ENCODE measurements at places on chromosomes 11 and 22.

- peak; percentile 3 for DNase-seq
Measured at GRCh38 chr11:99773646-99774045, 752.9 kb downstream of the CNTN5 start.

DNA sequence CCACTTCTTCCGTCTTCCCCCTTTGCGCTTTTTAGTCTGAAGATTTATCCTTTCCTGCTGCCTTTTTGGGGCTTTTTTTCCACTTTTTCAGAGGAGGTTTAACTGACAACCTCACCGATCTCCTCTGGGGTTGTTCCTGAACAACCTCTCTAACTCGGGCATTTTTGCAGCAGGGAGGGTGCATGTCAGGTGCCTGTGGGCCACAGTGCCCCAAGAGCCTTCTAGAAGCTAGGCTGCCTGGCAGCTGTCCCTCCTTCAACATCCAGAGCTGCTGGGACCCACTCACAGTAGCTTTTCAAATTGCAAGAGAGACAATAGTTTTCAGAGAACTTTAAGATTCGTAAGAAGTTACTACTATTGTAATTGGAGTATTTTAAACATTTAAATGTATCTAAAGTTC is 1112.4 kb upstream of the CNTN5 start:
- DNase-seq = no peak

DNA sequence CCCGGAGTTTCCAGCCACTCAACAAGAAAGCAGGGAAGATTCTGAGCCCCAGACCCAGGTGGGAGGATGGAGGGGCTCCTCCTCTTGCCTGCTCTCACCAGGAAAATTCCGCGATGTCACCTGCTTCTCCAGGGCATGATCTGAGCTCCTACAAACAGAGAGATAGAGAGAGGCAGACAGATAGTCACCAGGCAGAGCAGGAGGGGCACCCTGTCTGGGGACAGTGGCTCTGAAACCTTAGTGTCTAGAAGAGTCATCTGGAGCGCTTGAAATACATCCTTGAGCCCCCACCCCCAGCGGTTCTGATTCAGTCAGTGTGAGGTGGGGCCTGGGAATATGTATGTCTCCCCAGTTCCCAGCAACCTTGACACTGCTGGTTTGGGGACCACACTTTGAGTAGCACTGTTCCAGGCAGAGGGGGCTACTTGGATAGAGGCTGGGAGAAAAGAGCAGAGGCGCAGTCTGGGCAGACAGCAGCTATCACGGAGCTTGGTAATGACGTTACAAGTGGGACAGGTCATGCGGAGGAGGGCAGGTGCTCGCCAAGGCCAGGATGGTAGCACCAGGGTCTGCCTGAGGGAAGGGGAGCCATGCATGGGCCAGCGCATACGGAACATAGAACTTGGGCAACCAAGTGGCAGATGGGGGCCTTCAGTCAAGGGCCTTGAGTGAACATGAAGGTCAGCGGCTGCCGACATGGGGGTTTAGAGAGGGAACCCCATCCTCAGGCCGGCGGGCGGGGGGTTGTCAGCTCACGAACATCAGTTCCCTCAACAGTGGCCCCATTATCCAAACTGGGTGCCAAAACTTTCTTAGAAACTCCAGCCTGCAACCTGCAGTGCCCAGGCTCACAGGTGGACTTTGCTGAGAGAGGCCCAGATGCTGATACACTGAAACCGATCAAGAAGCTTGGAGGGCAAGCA is 60.9 kb upstream of the MYEOV start:
- DNase-seq = no peak

GRCh38 chr11:76164861-76165751 is 41.2 kb downstream of the WNT11 start:
- no peak for DNase-seq

DNA sequence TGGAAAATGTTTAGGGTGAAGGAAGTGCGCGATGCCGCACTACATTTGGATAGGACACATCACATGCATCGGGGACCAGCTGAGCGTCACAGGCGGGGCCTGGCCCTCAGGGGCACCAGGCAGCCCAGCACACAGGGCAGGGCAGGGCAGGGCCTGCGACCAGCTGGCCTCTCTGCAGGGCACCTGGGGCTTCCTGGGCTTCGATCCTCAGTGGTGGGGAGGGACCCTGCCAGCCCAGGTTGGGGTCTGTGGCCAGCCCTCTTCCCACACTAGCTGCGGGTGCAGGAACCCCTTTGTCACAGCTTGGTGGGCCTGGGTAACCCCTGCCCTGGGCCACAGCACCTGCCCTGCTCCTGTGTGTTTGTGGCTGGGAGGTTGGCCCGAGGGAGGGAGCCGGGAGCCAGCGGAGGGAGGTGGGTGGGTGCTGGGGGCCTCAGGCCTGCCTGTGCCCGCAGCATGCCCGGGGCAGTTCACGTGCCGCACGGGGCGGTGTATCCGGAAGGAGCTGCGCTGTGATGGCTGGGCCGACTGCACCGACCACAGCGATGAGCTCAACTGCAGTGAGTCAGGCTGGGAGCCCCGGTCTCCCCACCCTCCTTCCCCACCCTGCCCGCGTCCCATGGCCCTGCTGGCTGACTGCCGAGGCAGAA is 37.9 kb downstream of the ST14 start:
- DNase-seq = no peak

GRCh38 chr11:58927393-58928106 is 11.7 kb upstream of the GLYATL1 start:
- DNase-seq = peak; percentile 19

DNA sequence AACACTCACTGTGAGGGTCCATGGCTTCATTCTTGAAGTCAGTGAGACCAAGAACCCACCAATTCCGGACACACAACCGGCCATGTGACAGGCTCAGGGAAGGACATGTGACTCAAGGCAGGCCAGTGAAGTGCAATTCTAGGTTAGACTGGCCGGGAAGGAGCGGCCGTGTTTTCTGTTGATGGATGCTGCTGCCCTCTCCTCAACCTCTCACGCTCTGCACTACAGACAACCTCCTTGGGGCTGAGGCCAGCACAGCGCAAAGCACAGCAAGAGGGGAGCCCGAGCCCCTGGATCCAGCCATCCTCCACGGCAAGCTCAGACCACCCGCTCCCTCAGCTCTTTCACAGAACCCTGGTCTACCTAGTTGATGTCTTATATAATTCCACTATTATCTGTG is 2.8 kb downstream of the NUDT8 start:
- DNase-seq = no peak

GRCh38 chr11:21554284-21554683 is 638.6 kb upstream of the ANO5 start:
- peak; percentile 37 for DNase-seq

DNA sequence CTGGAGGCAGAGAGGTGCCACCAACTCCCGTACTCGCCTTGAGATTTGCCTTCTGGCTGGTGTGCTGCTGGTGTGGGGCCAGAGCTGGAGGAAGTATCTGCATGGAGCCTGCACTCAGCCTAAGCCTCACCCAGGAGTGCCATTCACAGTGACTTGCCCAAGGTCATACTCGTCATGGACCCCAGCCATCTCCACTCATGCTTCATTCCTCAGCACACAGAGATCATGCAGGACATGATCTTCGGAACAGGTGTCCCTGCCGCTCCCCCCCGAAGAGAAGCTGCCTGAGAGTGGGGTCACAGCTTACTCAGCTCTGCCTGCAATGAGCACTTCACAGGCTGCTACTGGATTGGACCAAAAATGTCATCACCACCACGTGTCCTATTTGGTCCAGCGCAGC is 49.0 kb downstream of the PC start:
- DNase-seq = no peak

DNA sequence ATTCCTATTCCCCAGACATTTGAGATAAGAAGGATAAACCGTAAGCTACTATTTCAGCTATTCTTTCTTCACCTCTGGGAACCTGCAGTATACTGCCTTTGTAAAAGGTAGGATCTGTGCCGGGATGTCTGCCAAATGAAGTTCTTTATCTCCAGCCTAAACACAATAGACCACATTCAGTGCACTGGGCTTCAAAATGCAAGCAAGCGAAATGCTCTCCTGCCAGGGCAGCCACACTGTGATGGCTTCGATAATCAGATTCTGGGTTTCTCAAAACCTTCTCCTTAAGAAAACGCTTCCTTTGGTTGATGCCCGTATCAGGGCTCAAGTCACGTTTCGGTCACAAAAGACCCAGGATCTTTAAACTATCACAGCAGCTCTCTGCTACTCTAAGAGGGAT is 299.5 kb upstream of the B3GAT1 start:
- DNase-seq = no peak

GRCh38 chr11:72239313-72239848 is 4.6 kb downstream of the PHOX2A start:
- DNase-seq = peak; percentile 53

DNA sequence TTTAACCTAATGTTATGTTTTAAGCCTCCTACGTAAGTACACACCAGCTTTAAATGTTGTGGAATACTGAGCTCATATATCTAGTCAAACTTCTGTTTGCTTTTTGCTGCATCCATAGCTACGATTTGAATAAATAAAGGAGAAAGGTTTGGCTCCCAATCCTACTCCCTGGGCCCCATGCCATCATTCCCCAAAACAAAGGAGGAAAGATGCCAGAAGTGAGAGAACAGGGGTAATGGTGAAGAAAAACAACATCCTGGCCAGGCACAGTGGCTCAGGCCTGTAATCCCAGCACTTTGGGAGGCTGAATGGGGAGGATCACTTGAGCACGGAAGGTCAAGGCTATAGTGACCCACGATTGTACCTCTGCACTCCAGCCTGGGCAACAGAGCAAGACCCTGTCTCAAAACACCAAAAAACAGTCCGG is 26.5 kb downstream of the SCGB1A1 start:
- peak; percentile 28 for DNase-seq

DNA sequence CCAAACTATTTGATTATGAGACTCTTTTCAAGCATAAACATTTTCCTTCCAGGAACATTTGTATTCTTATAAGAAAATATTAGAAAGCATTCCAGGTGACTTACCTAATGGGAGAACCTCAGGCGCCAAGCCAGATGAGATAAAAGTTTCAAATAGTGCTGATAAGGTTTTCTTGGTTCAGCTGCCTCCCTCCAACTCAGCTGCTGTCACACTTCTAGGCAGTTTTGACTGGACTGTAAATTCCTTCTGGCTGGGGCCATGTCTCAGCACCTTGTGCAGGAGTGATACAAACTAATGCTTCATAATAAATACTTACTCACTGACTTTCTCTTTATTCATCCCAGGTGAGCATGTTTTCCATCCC is 131.1 kb downstream of the MED15 start:
- DNase-seq = no peak

DNA sequence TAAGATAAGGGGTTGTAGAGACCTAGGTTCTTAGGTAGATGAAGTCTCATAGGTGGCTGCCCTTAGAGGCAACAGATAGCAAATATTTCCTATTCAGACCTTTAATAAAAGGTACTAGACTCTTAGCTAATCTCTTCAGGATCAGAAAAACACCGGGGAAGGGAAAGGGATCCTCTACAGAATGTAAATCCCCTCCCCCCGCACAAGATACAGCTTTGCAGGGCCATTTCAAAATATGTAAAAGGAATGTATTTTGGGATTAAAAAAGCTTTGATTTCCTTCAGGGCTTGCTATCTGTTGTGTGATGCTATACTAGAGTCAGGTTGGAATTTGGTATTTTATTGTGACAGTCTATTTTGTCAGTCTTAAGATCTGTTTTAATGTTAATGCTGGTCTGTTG is 113.2 kb downstream of the SWAP70 start:
- no peak for DNase-seq

DNA sequence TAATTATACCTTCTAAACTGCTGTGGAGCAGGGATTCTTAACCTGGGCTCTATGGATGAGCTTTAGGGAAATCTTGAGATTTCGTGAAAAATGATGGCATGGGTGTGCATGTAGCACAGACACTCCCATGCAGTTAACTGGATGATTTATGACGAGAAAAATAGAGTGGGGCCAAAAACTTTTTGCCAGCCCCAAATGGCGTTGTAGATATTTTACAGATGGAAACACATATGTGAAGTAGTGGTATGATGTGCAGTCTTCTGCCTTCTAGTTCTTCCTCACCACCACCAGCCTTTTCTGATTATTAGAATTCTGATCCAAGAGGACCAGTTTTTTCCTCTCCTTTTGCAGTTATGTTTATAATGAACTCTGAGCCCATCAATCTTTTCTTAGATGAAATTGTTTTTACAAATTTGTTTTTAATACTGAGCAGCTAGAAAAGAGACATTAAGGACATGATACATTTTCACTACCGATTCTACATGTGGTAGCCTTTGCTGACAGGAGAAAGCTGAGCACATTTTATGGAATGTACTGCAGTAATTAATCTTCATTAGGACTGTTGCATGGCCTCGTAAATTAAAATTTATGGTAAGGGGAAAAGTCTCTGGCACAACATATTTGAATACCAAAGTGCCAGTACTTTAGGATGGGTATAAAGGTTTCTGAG is 261.4 kb downstream of the DDX10 start:
- DNase-seq = peak; percentile 72

DNA sequence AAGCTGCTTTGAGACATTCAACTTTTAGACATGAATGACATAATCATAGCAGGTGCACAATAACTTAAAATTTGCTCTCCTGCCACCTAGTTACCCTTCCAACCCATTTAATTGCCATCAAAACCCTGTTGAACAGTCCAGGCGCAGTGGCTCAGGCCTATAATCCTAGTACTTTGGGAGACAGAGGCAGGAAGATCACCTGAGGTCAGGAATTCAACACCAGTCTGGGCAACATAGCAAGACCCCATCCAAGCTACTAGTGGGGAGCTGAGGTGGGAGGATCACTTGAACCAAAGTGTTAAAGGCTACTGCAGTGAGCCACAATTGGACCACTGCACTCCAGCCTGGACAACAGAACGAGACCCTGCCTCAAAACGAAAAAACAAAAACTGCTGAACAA is 4.0 kb upstream of the PHF21A start:
- no peak for DNase-seq

- no peak for DNase-seq
Measured at GRCh38 chr11:69721745-69722144, 17.9 kb upstream of the FGF19 start.

DNA sequence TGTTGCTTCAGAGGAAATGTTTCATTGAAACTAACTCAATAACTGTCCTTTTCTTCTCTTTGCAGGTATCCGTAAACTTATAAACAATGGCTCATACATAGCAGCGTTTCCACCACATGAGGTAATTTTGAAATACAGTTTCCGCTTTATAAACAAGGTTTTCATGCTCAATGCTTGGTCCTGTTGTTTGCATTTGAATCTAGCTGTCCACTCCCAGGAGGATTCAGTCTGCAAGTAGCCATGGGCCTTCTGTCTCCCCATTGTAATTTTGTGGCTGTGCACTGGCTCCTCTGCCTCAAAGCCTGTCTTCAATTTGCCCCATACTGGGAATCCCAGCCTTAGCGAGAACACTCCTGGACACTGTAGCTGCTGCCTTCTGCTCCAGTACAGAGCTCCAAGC is 34.7 kb downstream of the MUC15 start:
- DNase-seq = no peak

DNA sequence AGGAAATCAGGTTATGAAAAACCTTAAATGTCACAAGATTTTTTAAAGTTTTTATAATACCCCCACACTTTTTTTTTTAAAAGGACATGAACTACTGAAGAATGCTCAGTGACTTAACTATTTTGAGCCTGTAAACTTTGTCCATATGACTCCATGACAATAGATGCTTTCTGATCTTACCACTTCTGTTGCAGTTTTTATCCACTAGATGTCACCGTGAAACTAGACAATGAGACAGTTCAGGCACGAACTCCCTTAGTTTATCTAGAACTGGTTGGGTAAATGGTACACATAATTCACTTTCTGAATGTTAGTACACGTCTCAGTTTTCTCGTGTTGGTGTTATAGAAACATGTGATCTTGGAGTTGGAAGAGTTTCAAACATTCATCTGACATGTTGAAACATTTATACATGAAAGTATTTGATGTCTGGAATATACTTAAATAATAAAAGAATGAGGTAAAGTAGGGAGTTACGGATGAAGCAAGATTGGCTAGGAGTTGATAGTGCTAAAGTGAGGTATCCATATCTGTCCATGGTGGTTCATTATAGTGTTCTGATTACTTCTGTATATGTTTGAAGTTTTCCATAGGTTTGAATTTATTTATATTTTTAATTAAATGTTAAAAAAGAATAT is 8.1 kb downstream of the CCDC15 start:
- DNase-seq = peak; percentile 80

All from fibroblast of upper back skin (primary cell).